Activated CD4-positive, alpha-beta T cell treated with anti-CD3 and anti-CD28 coated beads, Interleukin-2, amount 10 ng/mL, durations not matched to agents 24 days and 14 days (primary cell): ENCODE measurements at places on chromosomes 2 and 18. TPM values are rescaled to one million over a fixed set of nuclear protein-coding genes. Genes with fewer than 3 reads are reported as not detected.

- no peak for DNase-seq
Measured at GRCh38 chr18:41905786-41906527, 49.1 kb upstream of the PIK3C3 start.

DNA sequence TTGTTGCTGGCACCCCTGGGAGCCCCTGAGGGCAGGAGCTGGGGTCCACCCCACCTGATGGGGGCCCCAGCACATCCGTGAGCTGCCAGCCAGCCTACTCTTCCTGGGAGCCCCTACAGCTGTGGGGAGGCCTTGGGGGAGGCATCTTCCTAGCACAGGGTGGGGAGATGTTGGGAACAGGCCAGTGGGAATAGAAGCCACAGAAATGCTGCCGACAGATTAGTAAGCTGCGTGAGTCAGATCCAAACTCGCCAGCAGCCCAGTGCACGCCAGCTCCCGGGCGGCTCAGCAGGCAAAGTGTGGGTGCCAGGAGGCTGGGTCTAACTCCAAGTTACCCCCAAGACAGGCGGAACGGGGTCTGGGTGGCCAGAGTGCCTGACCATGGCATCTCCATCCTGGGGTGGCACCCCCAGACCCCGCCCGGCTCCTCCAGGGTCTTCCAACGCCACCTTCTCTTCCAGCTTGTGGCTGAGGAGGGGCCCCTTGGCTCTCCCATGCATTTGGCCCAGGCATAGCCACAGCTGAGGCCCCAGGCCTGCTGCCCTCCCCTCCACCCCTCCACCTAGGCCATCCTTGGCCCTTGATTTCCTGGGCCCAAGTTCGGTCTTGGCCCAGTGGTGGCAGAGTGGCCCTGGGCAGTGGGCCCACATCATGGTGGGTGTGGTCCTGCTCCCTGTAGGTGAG, 15.3 kb downstream of the CROCC2 start:
- no peak for DNase-seq

DNA sequence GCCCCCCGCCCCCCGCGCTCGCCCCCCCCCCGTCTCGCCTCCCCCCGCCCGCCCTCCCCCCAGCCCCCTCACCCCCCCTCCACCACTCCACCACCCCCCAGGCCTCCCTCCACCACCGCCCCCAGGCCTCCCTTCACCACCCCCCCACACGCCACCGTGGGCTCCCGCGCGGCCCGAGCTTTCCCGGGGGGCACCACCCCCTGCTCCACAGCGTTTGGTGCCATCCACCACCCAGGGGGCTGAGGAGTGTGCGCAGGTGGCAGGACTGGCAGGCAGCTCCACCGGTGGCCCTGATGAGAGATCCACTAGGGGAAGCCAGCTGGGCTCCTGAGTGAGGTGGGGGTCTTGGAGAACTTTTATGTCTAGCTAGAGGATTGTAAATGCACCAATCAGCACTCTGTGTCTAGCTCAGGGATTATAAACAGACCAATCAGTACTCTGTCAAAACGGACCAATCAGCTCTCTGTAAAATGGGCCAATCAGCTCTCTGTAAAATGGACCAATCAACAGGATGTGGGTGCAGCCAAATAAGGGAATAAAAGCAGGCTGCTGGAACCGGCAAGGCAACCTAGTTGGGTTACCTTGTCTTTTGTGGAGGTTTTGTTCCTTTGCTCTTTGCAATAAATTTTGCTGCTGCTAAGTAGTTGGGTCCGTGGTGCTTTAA, 43.0 kb upstream of the ITSN2 start:
- DNase-seq: peak; percentile 62

DNA sequence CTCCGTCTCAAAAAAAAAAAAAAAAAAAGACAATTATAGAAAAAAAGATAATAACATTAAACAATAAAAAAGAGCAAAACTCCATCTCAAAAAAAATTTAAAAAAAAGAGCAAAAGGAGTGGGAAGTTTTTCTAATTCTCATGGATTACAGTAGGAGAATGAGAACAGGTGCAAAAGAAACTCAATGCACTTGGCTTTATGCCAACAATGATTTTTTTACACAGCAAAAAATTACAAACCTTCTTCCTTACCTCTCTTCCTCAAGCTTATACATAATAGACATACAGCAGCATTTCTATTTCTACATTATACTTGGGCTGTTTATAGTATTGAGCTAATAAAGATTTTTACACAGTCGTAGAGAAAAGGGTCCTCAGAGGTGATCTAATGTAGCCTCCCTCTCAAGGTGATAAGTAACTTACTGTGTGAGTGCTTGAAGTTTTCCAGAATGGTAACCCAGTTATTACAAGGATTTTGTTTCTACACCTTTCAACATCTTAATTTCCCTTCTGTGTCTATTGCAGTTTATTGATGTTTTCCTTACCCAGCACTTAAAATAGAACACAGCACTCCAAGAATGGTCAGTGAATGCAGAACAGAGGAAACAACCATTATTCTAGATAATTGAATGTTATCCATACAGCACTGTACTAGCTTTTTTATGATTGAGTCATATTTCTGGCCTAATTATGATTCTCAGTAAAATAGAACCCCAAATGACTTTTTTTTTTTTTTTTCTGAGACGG, 34.9 kb upstream of the RNF138 start:
- DNase-seq: no peak

GRCh38 chr2:98560256-98560771, 48.0 kb downstream of the COA5 start:
- no peak for DNase-seq

- DNase-seq: no peak
Measured at GRCh38 chr2:143525402-143525860, 396.2 kb downstream of the ARHGAP15 start.

DNA sequence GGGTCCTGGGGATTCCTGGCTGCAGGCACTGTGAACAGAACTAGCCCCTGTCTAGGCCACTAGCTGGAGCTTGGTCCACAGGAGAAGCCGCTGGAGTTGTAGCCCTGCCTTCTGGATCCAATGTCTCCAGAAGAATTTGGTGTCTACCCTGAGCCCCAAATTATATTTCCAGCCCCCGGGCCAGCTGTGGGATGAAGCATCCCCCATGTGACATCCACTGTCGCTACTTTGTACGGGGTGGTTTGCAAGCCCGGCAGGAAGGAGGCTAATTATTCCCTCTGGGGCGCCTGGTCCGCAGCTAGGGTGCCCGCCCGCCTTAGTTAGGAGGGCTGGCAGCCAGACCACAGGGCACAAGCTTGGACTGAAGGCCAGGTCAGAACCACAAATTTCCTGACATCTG, 106.5 kb downstream of the SMAD7 start:
- DNase-seq: no peak

GRCh38 chr2:240584486-240585031, 2.0 kb upstream of the CAPN10 start:
- peak; percentile 64 for DNase-seq

DNA sequence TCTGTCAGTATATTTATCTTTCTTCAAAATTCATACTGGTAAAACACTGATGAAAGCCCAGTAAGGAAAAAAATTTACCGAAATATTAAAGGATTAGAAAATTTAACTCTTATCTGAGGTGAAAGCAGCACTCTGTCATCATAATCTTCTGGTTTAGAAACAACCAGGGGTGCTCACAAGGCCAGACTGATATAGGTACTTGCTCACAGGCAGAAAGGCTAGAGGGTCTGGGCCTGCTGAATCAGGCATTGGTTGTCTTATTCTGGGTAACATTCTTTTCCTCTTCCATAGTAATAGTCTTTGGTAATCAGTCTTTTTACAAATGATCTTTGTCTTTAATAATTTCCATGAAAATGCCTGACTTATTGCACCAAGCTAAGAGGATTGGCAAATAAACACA, 221.4 kb upstream of the TFPI start:
- DNase-seq: no peak

GRCh38 chr18:71673498-71673897, 870.6 kb downstream of the CBLN2 start:
- no peak for DNase-seq

DNA sequence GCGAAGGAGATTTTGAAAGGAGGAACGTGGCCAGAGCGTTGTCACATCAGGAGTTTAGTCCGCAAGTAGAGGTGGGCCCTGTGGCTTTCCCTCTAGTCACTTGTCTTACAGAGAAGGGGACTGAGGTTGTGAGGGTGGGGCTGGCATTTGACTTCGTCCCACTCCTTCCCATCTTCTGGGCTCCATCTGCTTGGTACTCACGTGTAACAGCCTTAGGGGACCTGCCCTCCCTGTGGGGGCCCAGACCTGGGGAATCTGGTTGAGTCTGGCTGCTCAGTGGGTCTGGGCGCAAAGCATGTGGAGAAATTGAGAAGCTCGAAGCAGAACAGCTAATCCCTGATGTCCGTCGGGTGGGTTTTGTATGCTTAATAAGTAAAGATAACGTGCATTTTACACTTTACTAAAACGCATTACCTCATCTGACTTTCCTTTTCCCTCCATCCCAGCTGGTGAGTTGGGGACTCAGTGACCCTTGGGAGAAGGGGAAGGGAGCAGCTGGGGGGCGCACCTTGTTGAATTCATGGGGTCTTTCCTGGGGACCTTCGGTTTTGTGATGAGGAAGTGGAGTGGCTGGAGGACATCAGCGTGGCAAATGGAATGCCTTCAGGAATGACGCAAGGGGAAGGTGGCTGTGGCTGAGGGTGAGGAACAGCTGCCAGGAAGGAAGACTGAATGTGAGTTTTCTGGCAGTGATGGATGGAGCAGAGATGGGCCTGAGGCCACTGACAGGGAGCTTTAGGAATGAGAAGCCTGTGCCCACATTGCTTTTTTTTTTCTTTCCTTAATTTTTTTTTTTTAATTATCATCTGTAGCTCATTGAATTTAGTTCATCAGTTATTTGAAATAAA, 44.8 kb downstream of the ASAP2 start:
- no peak for DNase-seq

DNA sequence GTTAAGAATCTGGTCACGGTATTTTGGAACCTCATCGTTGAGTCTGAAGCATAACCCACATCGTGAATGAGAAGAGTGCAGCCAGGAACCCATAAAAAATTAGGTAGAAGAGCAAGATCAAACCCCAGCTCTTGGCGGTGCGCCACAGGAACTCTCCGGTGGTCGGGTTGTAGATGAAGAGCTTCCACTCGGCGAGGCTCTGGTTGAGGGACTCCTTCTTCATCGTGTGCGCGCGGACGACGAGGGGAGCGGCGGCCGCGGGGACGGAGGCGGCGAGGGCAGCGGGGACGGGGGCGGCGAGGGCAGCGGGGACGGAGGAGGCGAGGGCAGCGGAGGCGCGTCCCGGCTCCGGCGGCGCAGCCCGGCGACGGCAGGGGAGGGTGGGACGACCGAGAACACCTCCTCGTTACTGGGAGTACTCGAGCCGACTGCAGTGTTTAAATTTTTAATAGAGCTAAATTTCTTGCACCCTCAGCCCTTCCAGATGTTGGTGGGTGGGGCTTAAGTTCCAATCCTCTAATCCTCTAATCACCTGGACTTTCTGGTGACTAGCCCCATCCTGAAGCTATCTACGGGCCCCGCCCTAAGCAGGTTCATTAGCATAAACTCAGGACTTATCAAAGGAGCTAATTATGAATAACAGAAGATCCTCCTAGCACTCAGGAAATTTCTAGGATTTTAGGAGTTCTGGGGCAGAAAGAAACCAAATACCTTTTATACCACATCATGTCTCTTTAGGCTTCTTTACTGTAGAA, 20.4 kb upstream of the PAPOLG start:
- DNase-seq: peak; percentile 71

DNA sequence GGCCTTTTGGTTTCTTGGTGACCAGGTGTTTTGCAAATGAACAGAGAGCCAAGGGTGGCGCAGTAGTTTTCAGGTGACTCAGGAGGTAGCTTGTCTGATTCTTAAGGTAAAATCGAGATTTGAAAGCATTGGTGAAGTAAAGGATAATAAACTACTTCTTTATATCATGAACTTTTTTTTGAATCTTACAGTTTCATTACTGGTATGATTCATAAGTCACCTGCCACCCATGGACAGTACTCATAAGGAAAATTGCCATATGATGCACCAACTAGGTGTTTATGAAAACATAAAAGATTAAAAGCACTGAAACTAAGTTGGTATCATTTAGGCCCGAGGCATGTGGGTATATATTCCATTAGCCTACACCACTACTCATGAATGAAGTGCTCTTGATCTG, 84.1 kb upstream of the MGAT5 start:
- no peak for DNase-seq

- peak; percentile 92 for DNase-seq
Measured at GRCh38 chr2:174593574-174594203, 3.9 kb downstream of the WIPF1 start.

- DNase-seq: peak; percentile 94
Measured at GRCh38 chr18:79964330-79965118, at the start of gene HSBP1L1. Gene HSBP1L1, plus strand, starts transcription at chr18:79964643. Its CDS starts 93 bp downstream, at chr18:79964736.

DNA sequence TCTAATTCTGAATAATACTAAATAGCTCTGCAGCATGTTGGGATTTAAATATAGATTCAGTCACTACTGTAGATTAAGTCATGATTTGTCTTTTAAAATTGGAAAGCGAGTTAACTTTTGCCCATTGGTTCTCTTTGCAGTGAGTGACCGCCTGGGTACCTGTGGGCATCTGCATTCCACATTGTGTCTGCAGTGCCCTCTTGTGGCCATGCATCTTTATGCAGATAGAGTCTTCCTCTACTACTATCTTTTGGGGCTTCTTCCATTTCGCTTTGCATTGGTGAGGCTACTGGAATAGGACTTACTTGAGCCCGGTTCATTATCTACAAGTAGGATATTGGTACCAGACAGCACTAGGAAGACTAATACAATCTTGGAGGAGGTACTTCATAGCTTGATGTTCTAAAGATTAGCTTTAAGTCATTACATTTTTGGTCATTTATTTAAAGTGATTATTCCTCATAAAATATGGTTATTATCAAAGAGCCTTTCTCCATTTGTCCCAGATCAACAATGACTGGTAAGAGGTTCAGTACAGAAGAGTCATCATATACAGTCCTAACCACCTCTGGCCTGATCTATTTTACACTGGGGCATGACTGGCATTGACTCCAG, 203.0 kb downstream of the SOCS6 start:
- peak; percentile 82 for DNase-seq

GRCh38 chr2:9950521-9951271, 797 bp upstream of the GRHL1 start:
- no peak for DNase-seq

- DNase-seq: no peak
Measured at GRCh38 chr2:56505885-56506284, 322.1 kb downstream of the CCDC85A start.

DNA sequence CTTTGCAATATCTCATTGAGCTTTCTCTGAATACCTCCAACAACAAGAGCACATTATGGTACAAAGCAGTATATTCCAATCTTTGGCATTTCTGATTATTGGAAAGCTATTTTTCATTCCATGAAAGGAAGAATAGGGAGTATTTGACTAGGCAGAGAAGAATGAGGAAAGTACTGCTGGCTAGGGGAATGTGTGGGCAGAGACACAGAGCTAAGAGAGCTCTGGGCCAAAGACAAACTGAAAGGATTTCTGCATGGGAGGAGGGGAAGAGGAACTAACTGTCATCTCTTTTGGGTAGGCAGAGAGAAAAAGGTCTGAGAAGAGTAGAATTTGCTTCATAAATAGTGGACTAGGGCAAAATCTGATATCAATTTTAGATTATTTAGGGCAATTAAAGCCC, 150.8 kb downstream of the CCDC85A start:
- no peak for DNase-seq

- no peak for DNase-seq
Measured at GRCh38 chr2:170365003-170365402, 187.1 kb downstream of the MYO3B start.

Gene LCT
- total RNA-seq: 0.31 and 0.51 TPM in 2 replicates

Gene PSMA8
- 0.80 and 0.93 TPM in 2 replicates for total RNA-seq

Gene TMEM169
- 0.51 and 0.97 TPM in 2 replicates for total RNA-seq

Gene EVX2
- not detected in 2 replicates for total RNA-seq

Gene MCM6
- total RNA-seq: 196 and 197 TPM in 2 replicates

Gene DCC
- not detected in 2 replicates for total RNA-seq

Gene GALNT13
- 0.19 TPM in 1 of 2 replicates, not detected in the other for total RNA-seq

Gene SERPINB4
- not detected in 2 replicates for total RNA-seq

Gene KRTCAP3
- 4.6 and 5.2 TPM in 2 replicates for total RNA-seq

Gene STK39
- total RNA-seq: 40.3 and 40.9 TPM in 2 replicates
